ENCODE measurements at places on chromosomes 2 and 18. TPM values are rescaled to one million over a fixed set of nuclear protein-coding genes. Genes with fewer than 3 reads are reported as not detected.
A peak's percentile ranks its signal among the peaks of the same experiment; 100 is the strongest.

The PLGLB2 gene
- 0.24 TPM for total RNA-seq

The SPATA3 gene
- total RNA-seq, result not detected

The SNTG2 gene
- not detected for total RNA-seq

The EPB41L3 gene
- total RNA-seq, result 0.63 TPM

GRCh38 chr2:101277111-101277510, 24.4 kb downstream of the CNOT11 start:
- no peak for DNase-seq

DNA sequence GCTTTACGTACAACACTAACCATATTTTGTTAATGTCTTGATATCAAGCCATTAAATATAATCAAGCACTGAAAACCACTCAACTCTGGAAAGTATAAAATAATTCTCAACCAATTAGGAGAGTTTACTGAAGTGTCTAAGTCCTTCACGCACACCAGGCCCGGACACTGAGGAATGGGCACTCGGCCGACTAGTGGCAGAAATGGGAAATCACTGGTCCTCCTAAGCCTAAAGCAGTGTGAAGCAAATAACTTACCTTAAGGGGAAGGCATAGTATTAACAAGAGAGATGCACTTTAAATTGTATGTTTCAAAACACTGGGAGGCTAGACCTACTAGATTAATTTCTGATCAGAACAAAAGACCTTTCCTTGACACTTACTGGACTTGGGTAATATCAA, 45.7 kb downstream of the FAM210A start:
- DNase-seq, result no peak

GRCh38 chr2:168566974-168567665, 111.0 kb downstream of the CERS6 start:
- no peak for DNase-seq

GRCh38 chr2:139122711-139123158, 342.5 kb upstream of the NXPH2 start:
- peak; percentile 51 for DNase-seq

DNA sequence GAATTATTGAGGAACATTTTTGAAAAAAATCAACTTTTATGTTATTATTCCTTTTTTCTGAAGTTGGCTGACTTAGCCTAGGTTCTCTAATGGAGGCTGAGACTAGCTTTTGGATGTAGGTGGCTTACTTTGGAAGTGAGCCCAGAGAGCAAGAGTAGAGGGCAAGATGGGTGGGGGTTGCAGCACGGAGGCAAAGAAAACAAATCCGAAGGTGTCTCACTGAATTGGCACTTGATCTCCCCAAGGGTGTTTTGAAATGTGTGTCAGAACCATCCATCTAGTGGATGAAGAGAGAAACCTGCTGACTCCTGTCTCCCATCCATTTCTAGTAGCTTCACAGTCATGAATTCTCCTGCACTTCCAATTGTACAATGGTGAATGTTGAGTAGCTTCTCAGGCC, 390.7 kb downstream of the TMEM182 start:
- no peak for DNase-seq

GRCh38 chr18:67519592-67519991, 3.1 kb upstream of the DSEL start:
- no peak for DNase-seq

DNA sequence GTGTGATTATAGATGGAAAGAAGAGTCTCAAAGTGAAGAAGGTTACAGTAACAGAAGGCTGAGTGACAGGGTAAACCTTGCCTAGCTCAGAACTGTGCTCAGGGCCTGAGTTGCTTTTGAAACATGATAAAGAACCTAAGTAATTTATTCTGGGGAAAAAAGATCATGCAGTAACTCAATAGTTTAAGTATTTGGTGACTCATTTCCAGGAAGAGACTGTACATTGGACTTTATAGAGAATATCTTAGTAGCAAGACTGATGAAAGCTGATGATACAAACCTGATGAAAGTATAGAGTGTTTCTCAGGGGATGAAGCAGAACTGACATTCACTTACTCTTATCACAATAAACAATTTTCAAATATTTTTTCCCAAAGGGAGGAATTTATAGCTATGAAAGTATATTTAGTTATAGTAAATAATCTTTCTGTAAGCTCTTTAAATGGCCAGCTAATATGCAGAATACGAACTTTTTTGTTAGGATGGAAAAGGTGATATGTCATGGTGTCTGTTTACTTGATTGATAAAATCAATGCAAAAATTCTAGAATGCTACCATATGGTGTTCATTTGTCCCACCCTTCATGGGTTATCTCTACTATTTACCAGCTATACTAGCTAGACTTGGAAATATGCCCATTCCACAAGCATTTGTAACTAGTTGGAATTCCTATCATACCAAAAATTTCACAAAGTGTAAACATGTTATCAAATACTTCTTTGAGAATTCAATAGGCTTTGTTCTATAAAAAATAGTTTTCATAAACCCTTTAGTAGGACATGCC, 1265.5 kb upstream of the ACVR2A start:
- DNase-seq, result peak; percentile 63

- no peak for DNase-seq
Observed at GRCh38 chr2:117639401-117639800, 175.1 kb upstream of the DDX18 start.

GRCh38 chr18:73839441-73839840, 308.2 kb downstream of the FBXO15 start:
- no peak for DNase-seq

Measured in foreskin keratinocyte (primary cell).